Activated CD4-positive, alpha-beta T cell treated with anti-CD3 and anti-CD28 coated beads, Interleukin-2, amount 10 ng/mL, durations not matched to agents 24 days and 14 days (primary cell): ENCODE measurements at places on chromosomes 7 and 10. TPM values are rescaled to one million over a fixed set of nuclear protein-coding genes. Genes with fewer than 3 reads are reported as not detected.

TMEM196 gene
- total RNA-seq: not detected in 2 replicates

TSPAN33 gene
- 5.4 and 6.2 TPM in 2 replicates for total RNA-seq

HKDC1 gene
- 0.07 and 0.09 TPM in 2 replicates for total RNA-seq

ADAM22 gene
- 1.5 and 1.7 TPM in 2 replicates for total RNA-seq

BMPER gene
- not detected in 2 replicates for total RNA-seq

MCMBP gene
- total RNA-seq: 125 and 128 TPM in 2 replicates

FEZF1 gene
- not detected in 2 replicates for total RNA-seq

CCZ1 gene
- 108 and 124 TPM in 2 replicates for total RNA-seq

CRCP gene
- 37.2 and 41.9 TPM in 2 replicates for total RNA-seq
